ENCODE measurements at places on chromosomes 3 and 15.

- no peak for DNase-seq
Observed at GRCh38 chr3:174931473-174932353, 72.6 kb downstream of the NAALADL2 start.

DNA sequence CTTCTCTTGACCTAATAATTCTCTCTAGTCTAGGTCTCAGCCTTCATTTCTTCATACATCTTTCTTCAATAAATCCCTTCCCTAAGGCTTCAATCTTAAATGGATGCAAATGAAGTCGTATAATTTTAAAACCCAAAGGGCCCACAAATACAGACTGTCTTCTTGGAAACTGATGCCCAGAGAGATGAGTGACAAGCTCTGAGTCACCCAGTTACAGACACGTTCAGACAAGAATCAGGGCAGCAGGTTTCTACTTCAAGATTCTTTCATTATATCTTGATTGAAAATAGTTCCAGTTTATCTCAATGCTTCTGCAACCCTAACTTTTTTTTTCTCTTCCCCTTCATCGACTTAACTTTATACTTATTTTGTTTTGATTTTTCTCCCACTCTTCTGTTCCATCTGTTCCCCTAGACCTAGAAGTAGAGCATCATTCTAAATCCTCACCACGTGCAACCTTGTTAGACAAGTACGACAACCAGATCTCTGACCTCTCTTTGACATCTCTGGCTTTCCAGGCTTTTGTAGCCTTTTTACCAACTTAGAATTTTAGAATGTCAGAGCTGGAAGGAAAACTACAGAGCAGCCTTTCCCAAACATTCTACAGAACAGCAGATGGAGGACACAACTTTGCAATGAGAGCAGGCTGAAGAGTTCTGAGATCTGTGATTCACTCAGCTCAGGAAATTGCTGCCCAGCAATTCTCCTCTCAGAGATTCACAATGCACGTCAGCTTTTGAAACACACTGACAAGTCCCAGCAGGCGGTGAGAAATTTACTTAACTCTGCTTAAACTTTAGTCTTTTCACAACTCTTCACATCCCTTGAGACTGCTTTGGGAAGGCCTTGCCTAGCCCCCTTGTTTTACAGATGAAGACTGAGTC, 25.3 kb downstream of the NCEH1 start:
- DNase-seq = no peak

DNA sequence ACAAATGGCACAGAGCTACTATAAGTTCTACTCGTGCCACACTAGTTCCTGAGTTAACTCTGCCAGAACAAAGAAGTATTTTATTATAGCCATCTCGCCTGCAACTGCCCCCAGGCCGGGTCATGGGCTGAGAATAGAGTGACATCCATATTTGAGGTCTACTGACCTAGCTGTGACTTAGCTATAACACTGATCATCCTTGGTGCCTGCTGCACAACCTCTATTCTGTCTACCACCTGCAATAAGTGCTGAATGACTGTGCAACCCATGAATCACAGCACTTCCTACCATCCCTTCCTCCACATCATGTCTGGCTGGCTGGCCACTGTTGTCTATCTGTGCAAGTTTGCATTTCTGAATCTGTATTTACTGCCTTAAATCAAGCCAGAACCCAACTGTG, 506.5 kb upstream of the TBL1XR1 start:
- no peak for DNase-seq

GRCh38 chr15:81323559-81323943, 390 bp downstream of the STARD5 start:
- DNase-seq = no peak

GRCh38 chr3:64019271-64019670, 4.0 kb downstream of the PSMD6 start:
- DNase-seq = no peak

GRCh38 chr3:187906416-187906815, 161.1 kb upstream of the BCL6 start:
- DNase-seq = no peak

GRCh38 chr3:173553635-173554280, 156.2 kb downstream of the NLGN1 start:
- no peak for DNase-seq

DNA sequence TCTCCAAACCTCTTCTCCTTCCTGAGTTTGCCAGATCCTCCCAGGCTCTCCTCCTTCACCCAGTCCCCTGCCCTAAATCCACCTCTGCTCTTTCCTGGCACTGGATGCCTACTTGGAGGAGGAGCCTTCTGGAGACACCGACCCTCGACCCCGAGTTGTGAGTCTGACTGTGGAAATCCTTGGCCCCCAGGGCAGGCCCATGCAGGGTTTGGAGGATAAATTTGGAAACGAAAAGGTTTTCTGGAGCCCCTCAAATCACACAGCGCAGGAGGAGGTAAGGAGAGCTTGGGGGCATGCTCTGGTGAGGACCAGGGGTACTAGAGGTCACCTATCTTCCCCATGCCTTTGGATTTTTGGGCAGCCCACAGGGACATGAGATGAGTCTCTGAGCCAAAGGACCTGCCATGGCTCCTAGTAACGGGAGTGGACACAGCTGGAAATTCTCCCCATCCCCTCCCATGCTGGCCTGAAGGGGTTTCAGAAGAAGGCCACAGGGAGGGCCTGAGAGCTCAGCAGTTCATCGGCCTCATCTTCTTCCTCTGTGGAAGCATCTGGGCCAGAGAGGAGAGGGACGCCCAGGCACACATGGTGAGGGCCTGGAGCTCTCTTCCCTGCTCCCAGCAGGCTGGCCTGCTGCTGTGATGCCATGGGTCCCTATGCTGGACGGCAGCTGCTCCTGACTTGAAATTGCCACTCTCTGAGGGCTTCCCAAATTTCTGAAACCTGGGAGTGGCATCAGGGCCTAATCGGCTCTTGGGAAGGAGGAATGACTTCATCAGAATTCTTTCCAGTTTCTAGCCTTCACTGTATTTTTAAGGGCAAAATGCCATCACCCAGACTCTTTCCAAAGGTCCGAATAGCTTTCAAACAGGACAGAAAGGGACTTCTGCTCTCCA, 68.6 kb upstream of the ITGA11 start:
- no peak for DNase-seq

GRCh38 chr3:133294253-133294652, 105.6 kb upstream of the BFSP2 start:
- no peak for DNase-seq

DNA sequence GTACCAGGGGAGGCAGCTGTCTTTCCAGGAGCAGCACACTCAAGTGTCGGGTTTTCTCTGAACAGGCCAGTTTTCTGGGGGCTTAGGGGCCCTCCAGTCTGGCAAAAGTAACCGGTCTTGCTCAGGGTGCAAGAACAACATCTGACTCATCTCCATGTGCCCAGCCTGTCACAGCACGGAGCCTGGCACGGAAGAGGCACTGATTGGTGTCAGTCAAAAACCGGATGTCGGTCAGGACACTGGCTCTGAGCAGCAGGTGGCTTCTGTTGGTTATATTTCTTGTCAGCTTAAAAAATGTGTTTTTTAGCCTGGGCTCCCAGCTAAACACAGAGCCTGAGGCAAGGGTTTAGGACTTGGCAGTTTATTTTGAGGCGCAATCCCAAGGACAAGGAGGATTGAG, 139.9 kb downstream of the FBLN2 start:
- DNase-seq = no peak

DNA sequence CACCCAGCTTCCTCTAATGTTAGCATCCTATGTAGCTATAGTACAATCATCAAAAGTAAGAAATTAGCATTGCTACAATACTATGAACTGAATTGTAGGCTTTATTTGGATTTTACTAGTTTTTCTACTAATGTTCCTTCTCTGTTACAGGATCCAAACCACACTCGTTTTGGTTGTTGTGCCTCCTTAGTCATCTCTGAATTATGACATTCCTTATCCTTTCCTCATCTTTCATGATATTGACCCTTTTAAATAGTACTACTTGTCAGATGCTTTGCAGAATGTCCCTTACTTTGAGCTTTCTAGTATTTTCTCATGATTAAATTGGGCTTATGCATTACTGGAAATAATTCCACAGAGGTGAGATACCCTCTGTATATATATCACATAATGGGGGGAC, 265.4 kb downstream of the VPS13C start:
- DNase-seq = no peak

GRCh38 chr3:121649645-121650044, 11.1 kb downstream of the HCLS1 start:
- no peak for DNase-seq

GRCh38 chr3:40243056-40243455, 66.5 kb upstream of the EIF1B start:
- DNase-seq = no peak

DNA sequence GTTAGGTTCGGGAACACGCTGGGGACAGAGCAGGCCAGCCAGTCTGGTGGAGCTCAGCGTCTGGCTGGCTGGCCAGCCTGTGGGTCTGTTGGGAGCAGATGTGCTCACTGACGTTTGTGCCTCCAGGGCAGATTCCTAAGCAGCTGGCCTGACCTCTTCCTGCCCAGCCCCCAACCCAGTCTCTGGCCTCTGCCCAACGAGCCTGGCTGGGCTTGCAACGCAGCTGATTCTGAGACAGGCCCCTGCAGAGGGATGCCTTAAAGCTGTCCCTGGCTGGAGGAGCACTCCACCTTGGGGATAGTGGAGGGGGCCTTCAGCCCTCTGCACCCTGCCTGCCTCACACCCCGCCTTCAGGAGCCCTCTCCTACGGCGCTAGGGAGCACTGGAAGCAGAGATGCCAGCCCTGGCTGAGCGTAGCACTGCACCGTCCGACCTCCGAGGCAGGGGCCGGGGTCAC, 46.0 kb downstream of the KLF13 start:
- no peak for DNase-seq

Measured in activated naive CD8-positive, alpha-beta T cell treated with anti-CD3 and anti-CD28 coated beads, Interleukin-2, amount 50 U/mL, for 24 hours (primary cell).